ENCODE measurements at places on chromosomes 13 and 19.

GRCh38 chr19:2084993-2085720, 11.0 kb downstream of the MOB3A start:
- peak; percentile 94 for DNase-seq

- DNase-seq = no peak
These were observed 33.0 kb upstream of the VSTM2B start for GRCh38 chr19:29492769-29493168.

GRCh38 chr13:106373989-106374572, 161.4 kb downstream of the EFNB2 start:
- DNase-seq = no peak

DNA sequence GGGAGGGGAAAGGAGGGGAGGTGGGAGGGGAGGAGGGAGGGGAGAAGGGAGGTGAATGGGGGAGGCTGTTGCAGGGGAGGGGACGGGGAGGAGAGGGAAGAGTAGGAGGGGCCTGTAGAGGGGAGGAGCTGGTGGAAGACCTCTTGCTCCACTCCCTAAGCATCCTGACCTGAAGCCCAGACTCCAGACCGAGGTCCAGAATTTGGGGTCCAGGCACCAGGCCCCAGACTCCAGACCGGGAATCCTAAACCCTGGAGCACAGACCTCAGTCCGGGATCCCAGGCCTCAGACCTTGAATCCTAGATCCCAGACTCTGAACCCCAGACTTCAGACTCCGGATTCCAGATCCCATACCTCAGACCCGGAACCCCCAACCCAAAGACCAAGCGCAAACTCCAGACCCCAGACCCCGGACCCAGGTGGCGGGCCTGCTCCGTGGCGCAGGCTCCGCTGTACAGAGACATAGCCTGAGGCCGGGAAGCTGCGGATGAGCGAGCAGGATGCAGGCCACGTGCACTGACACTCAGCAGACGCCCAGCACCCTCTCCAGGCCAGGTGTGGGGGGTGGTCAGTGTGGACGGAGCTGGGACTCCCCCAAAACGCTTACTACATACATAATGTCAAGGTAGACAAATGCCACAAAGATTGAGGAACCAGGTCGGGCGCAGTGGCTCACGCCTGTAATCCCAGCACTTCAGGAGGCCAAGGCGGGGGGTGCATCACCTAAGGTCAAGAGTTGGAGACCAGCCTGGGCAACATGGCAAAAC, 710 bp upstream of the BTBD2 start:
- peak; percentile 55 for DNase-seq

- DNase-seq = peak; percentile 46
These were observed 3.2 kb upstream of the LGALS13 start for GRCh38 chr19:39599116-39599515.

DNA sequence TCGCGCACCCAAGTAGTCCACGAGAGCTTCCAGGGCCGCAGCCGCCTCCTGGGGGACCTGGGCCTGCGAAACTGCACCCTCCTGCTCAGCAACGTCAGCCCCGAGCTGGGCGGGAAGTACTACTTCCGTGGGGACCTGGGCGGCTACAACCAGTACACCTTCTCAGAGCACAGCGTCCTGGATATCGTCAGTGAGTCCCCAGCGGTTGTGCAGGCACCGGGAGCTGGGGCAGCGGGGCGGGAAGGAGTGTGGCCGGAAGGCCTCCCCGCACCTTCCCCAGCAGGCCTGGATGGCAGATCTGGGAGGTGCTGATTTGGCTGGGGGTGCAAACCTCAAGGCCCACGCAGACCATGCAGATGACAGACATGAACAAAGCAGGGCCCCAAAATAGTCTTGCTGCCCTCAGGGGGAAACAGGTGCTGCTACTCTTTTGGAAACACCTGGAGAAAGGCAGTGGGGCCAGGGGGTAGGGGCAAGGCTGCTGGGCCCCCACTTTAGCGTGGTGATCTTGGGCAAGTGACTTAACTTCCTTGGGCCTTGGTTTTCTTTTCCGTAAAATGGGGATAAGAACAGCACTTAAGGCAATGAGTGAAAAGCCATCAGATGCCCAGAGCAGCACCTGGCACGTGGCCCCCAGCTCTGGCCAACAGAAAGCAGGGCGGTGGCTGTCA, 4.0 kb downstream of the MAG start:
- DNase-seq = peak; percentile 39

DNA sequence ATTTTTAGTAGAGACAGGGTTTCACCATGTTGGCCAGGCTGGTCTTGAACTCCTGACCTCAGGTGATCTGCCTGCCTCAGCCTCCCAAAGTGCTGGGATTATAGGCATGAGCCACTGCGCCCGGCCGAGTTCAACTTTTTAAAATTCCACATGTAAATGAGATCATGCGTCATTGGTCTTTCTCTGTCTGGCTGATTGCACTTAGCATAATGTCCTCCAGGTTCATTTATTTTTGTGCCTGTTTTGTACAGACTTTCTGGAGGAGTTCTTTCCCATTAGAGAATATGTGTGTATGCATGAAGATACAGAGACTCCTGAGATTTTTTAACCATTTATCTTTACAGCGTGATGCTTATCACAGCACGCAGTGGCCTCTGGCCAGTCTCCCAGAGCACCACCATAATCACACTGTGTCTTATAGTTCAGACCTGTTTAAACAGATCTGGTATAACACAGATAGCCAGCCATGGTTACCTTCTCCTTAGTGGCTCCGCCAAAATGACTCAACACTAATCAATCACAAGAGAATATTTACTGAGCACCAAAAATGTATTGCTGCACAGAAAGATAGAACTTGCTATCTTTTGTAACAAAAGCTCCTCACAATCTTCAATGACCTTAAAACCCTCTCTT, 11.4 kb upstream of the STARD13 start:
- DNase-seq = no peak

- no peak for DNase-seq
These were observed 1.6 kb downstream of the ELAVL3 start for GRCh38 chr19:11479090-11479897.
